Amygdala (tissue), 56 donors: ENCODE measurements at places on chromosomes 7 and 10.

DNA sequence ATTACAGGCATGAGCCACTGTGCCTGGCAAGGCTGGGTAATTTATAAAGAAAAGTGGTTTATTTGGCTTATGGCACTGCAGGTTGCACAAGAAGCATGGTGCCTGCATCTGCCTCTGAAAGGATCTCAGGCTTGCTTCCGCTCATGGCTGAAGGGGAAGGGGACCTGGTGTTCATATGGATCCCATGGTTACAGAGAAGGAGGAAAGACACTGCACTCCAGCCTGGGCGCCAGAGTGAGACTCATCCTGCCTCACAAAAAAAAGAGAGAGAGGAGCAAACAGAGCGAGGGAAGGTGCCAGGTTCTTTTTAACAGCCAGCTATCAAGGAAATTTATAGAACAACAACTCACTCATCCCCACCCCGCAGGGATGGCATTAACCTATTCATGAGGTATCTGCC is 36.2 kb downstream of the HIP1 start:
- DNase-seq: no peak

DNA sequence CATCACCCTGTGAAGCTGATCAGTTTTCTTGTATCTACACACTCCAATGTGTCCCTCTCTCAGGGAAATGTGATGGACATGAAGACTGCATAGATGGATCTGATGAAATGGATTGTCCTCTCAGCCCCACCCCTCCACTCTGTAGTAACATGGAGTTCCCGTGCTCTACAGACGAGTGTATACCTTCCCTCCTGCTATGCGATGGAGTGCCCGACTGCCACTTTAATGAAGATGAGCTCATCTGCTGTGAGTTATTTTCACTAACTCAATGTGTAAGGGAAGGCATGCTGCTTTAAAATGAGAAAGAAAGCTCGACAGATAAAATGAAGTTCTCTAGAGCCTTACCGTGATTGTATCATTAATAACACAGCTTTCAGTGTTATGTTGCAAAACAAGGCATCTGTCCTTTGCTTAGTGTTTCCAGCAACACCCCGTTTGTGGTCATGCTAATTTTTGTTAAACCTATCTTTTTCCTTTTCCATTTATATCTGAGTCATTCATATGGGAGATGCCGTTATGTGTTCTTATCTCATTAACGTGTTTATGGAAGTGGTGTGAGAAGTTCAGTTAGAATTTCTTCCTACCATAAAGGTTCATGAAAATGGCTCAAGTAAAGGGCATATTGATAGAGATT is 220.9 kb upstream of the PLXDC2 start:
- no peak for DNase-seq

DNA sequence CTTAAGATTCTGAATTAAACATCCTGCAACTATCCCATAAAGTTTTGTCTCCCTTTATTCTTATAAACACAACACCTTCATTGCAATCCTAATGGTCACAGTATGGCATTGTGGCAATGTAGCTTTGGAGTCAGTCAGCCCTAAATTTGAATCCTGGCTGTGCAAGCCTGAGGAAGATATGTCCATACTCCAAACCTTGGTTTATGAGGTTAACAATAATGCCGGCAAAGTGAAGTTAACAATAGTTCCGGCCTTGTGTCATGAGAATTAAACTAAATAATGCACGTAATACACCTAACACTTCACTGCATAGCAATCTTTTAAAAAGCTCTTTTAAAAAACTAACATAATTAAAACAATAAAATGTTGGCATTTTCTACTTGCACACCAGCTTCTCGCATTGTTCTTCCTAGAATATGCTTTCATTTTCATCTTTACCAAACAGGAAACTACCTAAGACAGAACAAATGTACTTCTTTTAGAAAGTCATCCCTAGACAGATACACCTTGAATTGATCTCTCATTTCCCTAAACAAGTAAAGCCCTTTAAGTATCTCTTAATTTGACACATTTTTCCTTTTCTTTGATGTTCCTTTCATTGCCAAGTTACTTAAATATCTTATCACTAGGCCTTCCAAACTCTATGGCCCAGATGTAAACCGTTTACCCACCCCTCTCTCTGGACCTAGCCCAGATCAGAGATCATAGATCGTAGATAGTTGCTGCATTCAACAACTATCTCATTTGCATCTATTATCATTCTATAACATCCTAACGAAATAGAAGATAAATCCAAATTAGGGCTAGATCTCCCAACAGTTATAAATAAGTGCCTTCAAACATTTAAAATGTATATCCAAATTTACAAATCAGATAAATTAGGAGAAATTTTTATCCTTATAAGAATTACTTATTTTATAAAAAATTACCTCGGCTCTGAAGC is 66.7 kb downstream of the CREB3L2 start:
- DNase-seq: no peak

DNA sequence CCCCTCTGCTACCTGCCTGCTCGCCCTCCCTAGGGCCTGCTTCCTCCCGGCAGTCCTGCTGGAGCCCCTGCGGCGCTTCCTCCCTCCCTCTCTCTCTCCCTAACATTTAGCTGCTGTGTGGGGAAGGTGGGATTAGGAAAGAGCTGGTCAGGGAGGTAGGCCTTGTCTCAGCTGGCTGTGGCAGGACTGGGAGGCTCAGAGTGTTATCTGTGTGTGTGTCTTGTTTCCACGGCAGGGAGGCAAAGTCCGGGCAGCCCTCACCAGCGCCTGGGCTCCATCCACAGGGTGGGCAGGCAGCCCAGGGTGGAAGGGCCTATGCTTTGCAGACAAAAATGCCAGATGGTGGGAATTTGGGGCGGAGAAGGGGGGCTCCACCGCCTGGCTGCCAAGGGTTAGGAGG is 105.7 kb downstream of the RPS24 start:
- no peak for DNase-seq

- DNase-seq: no peak
Measured at GRCh38 chr7:38806912-38807311, 102.1 kb downstream of the VPS41 start.
